ENCODE measurements at places on chromosomes 2 and 18.

DNA sequence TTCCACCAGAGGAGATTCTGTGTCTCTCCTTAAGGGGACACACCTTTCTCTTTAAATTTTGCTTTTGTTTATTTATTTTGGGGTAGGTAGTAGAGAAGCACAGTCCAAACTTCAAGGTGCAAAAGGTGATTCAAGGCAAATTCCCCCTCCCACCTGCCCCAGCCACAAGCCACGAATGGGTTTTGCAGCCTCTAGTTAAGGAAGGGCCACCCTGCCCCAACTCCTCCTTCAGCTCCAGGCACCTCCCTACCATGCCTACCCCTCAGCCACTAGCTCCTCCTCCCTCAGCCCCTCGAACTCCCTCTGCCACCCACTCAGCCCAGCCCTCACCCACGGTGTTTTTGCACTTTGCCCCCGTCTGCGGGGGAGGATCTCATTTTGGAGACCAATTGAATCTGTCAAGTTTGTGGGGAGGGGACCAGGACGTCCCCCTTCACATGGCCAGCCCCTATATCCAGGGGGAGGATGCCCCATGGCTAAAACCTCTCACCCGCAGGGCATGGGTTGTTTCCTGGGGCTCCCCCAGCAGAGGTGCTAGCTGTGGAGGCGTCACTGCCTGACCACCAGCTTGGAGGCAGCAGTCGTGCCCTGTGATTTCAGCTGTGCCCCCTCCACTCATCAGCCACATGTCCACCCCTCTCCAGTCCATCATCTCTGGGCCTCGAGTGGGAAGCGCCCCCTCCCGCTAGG lies 4.5 kb downstream of the HAAO start:
- DNase-seq = no peak

- DNase-seq = no peak
Observed at GRCh38 chr2:130339885-130340745, 2.6 kb upstream of the IMP4 start.

DNA sequence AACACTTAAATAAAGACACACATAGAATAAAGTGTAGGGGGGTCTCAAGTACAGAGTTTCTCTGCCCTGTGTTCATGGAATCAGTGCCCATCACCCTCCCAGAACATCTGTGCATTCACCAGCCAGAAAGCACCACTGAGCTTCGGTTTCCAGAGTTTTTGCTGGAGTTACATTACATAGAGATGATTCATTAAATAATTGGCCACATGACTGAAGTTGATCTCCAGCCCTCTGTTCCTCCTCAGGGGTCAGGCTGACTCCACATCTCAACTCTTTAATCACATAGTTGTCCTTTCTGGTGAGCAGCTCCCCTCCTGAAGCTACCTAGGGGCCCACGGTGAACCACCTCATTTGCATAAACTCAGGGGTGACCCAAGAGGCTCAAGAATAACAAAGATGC lies 129.8 kb downstream of the METTL4 start:
- DNase-seq = no peak

DNA sequence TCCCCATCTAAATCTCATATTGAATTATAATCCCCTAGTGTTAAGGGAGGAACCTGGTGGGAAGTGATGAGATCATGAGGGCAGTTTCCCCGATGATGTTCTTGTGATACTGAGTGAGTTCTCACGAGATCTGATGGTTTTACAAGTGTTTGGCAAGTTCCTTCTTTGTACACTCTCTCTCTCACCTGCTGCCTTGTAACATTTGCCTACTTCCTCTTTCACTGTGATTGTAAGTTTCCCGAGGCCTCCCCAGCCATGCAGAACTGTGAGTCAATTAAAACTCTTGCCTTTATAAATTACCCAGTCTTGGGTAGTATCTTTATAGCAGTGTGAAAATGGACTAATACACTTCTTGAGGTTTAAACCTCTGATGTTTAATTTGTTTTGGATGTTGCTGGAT lies 177.5 kb downstream of the CD8B2 start:
- no peak for DNase-seq

GRCh38 chr2:238290091-238290509 lies 1.7 kb upstream of the PER2 start:
- DNase-seq = no peak

DNA sequence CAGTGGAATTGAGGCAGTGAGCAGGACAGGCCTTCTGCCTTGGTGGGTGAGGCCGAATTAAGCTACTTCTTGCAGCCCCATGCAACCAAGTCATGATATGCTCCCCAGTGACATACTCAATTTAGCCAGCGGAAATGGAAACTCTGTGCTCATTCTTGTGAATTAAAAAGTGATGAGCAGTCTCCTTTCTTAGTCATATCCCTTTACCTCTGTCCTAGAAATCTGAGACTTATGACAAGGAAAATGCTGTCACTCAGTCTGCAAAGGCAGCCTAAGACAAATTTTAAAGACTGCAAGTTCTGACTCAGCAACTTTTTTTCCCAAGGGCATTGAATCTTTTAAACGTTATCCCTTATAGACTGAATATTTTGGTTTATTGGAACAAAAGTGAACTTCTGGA lies 218.2 kb downstream of the SH3BP4 start:
- DNase-seq = no peak

GRCh38 chr2:216279459-216279858 lies 92.8 kb downstream of the MARCHF4 start:
- DNase-seq = no peak

GRCh38 chr2:232574674-232575403 lies 24.4 kb downstream of the EIF4E2 start:
- DNase-seq = no peak

DNA sequence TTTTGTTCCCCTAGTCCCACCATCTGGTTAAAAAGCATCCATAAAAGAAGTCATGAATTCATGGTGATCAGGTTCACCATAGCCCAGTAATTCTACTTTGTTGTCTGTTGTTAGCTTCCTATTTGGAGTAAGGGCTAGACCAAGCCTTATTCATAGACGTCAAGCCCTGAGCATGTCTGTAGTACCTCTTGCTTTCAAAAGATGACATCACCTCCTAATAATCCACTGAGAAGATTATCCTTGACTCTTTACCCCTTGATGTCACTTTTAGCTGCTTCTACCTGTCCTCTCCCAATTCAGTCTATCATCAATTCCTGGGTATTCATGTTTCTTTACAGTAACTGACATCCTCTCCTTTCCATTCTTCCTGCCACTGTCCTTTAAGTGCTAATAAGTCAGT lies 90.1 kb downstream of the EML6 start:
- no peak for DNase-seq

All from neuronal stem cell (in vitro differentiated cells).